Progenitor cell of endocrine pancreas (in vitro differentiated cells): ENCODE measurements at places on chromosomes 4 and X.
A peak's percentile ranks its signal among the peaks of the same experiment; 100 is the strongest.

DNA sequence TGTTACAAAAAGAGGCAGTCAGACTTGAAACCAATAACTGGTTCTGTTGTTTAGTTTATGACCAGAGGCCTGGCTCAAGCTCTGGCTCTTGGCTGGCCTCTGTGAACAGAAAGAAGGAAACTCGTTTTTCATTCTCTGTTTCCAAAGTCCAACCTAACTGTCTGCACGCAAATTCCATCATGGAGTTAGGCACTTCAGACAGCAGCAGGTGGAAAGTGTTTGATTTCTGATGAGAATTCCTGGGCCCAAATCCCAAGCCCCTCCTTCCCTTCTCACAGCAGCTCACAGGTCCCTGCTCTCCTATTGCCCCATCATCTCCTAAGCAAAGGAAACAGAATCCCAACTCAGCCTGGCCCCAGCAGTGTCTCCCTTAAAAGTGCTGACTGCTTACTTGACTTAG, 42.8 kb upstream of the FGF16 start:
- DNase-seq: no peak

- DNase-seq: no peak
These were observed 96.2 kb downstream of the RBM46 start for GRCh38 chr4:154877110-154877760.

DNA sequence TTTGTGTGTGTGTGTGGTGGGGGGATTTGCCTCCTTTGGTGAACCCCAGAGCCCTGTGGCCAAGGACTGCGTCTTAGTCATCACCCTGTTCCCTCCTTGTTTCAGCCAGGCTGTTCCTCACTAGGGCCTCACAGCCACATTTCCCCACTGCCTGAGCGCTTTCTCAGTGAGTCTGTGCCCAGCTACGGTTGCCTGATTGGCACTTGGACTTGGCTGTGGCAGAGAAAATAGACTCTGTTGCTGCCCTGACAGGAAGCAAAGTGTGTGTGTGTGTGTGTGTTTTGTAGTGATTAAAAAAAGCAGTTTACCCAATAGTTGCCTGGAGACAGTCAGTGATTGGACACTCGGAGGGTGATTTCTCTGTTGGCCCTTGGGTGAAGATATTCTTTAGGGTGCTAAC, 113.0 kb downstream of the UCHL1 start:
- no peak for DNase-seq

GRCh38 chr4:184165291-184165690, 52.4 kb downstream of the ENPP6 start:
- no peak for DNase-seq

GRCh38 chrX:103918050-103918449, 44.4 kb upstream of the TMSB15B start:
- DNase-seq: peak; percentile 44

DNA sequence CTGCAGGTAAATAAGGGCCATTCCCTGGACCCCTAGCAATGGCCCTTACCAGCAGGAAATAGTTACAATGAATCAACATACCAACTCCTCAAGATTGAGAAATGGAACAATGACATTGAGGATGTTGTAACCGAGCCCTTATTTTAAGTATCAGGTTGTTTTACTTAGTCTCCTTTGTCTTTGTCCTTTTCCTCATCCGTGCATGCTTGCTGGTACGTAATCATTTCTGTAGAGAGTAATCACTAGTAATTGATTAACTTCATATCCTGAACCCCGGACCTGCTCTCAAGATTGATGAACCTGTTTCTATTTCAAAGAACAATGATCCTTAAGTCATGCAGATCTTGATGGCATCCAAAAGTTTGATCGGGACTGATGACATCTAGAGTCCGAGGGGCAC, 98.6 kb upstream of the LANCL3 start:
- no peak for DNase-seq
